T1000 (cell line): ENCODE measurements at places on chromosomes 16 and 17.

- peak; percentile 20 for DNase-seq
These were observed 218.7 kb downstream of the MRTFB start for GRCh38 chr16:14289692-14290340.

DNA sequence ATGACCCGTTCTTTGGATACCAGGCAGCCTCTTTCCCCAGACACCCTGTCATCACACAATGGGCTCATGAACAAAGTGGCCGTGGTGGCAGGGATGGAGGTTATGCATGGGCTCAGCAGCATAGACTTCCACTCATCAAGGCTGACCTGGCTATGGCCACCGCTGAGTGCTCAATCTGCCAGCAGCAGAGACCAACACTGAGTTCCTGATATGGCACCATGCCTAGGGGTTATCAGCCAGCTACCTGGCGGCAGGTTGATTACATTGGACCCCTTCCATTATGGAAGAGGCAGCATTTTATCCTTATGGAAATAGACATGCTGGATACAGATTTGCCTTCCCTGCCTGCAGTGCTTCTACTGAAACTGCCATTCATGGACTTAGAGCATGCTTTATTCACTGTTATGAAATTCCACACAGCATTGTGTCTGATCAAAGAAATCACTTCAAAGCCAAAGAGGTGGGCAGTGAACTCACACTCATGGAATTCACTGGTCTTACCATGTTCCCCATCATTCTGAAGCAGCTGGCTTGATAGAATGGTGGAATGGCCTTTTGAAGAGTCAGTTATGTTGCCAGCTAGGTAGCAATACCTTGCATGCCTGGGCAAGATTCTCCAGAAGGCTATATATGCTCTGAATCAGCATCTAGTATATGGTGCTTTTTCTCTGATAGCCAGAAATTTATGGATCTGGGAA, 160.6 kb downstream of the PRKCB start:
- DNase-seq, result no peak

DNA sequence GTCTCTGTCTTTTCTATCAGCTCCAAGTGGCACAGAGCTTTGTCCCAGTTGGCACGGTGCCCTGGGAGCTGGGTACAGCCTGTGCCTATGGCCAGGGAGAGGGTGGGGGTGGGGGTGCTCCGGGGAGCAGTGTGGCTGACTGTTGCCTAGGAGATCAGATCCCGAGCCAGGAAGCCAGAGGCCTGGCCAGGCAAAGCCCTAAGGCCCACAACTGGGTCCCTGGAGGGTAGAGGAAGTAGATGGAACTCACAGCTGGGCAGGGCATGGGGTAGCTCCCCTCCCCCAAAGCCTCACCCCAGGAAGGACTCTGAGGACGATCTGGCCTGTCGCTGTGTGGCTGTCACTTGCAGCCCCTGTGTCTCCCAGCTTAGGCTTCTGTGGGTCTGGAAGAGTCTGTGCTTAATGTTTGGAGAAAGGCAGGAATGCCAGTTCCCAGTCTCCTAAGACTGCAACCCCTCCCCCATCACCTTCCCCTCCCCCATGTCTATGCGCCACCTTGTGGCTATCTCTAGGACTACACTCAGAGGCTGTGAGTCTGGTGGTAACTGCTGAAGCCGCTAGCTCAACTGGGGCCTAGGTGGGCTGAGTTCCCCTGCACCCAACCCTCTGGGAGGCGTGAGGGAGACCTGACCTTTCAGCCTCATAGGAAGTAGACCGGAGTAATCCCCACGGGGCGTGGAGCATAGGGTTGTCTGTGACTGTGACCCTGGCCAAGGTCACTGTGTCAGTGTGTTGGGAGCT, 12.6 kb downstream of the THRA start:
- DNase-seq, result peak; percentile 42

DNA sequence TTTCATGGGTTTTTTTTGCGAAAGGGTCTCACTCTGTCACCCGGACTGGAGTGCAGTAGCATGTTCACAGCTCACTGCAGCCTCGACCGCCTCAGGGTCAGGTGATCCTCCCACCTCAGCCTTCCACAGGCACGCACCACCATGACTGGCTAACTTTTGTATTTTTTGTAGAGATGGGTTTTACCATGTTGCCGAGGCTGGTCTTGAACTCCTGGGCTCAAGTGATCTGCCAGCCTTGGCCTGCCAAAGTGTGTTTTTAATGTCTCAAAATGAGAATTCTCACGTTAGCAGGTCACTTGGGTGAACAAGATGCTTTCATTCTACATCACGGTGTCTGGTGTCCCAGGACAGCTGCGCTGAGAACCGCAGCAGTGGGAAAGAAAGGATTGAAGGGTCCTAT, 3.2 kb downstream of the FBXO31 start:
- DNase-seq, result no peak

DNA sequence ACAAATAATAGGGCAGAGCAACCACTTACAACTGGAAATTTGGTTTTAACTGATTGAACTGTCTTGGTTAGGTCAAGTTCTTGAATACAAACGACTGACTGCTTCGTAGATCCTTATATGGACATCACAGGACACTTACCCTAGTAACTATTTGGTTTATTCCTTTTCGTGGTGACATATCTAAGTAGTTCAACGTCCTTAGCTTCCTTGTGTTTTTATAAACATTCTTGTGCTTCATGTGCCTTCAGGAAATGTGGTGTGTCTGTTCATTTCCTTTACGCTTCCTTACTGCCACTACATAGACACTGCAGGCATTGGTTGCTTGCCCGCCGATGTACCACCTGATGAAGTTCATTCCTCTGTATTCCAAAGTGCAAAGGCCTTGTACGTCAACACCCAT, 59.3 kb downstream of the USP10 start:
- DNase-seq, result no peak

GRCh38 chr17:18323007-18323406, 7.9 kb downstream of the SMCR8 start:
- no peak for DNase-seq

DNA sequence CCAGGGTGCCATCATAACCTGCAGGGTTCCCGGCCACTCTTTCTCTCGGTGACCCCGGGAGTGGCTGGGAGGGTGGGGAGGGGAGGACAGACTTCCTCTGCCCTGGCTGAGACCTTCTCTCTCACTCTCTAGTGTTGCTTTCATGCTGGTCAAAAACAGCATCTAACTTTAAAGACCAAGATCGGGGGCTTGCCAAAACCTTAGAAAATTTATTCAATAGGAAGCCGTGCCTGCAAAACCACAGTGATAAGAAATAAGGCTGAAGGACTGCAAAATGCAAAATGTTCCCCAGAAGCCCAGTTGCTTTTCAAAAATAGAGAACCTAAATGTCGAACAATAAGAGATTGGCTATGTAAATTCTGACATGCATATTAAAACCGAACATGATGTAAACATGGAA, 344.0 kb downstream of the FOXL1 start:
- DNase-seq, result no peak

- no peak for DNase-seq
These were observed 37.5 kb upstream of the KCNJ16 start for GRCh38 chr17:70037498-70037897.

- DNase-seq, result peak; percentile 71
These were observed at the start of gene TP53I13 for GRCh38 chr17:29568331-29569244. Gene TP53I13 (plus strand): TSS chr17:29568701. CDS start chr17:29568759, 58 bp downstream.
